SJCRH30 (cell line): ENCODE measurements at places on chromosomes 2 and 18. TPM values are rescaled to one million over a fixed set of nuclear protein-coding genes. Genes with fewer than 3 reads are reported as not detected.

DNA sequence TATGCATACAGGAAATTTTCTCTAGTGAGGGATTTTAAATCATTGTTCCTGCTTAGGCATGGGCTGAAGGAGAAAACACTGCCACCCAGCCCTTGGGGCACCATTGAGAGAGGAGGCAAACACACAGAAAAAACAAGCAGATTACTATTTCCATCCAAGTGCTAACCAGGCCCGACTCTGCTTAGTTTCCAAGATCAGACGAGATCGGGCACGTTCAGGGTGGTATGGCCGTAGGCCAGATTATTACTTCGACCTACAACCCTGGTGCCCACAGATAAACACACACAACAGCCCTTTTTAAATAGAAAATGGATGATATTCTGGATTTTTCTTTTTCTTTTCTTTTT, 45.4 kb upstream of the RHOB start:
- DNase-seq = no peak

DNA sequence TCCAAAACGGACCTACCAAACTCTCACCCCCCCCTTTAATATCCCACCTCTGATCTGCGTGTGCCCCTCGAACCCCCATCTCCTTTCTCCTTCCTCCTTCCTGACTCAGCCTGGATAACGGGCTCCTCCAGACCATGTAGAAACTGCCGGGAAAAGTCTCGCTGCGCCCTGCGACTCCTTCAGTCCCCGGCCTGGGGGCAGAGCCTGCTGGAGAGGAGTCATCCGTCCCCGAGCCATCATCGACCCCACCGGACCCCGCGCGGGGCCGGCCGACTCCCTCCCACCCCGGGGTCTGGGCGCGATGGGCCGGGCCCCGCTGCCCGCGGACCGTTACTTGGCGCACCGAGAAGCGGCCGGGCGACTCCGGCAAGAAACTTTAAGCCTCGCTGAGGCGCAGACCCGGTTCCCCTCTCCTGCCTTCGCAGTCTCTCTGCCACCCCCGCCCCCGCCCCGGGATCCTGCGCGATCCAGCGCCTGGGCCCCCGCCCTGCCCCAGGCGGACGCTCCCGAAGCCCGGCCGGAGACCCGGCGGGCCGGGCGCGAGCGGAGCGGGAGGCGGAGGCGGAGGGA, 3.4 kb downstream of the ZEB2 start:
- peak; percentile 51 for DNase-seq

DNA sequence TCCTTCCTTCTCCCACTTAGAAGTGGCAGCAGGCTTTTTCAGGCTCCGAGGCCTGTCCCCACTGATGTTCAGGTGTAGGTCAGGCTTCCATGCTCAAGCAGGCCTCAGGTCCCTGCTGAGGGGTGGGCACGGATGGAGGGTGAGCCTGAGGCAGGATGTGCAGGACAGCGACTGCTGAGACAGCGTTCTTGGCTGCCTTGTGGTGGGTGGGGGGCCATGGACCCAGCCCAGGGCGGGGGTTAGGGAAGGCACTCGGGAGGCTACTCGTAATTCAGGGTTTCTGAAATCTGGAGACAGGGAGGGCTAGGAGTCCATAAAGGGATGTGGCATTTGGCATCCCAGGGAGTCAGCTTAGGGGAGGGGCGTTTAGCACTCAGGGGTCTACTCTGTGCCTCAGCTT, 30.3 kb downstream of the COLEC11 start:
- DNase-seq = no peak

The INHA gene
- 0.65 and 1.4 TPM in 2 replicates for total RNA-seq

DNA sequence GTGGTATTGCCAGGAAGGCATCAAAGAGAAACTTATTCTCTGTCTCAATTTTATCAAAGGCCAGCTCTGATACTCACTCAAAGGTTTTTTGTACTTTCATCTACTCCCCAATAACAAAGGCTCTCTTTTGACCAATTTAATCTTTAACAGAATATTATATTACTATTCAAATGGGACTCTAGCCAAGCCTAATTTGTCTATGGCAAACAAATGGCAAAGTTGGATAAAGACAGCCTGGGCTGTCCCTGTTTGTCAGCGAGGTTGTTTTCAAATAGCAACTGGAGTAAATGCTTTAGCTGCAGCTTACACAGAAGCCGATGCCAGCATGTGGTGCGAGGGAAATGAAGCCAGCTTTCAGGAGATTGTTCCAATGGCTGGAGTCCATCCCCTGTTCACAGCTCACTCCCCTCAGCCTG, 80.1 kb upstream of the CTNNA2 start:
- no peak for DNase-seq
